Psoas muscle (tissue), 8 donors: ENCODE measurements at places on chromosomes 12 and 14. TPM values are rescaled to one million over a fixed set of nuclear protein-coding genes. Genes with fewer than 3 reads are reported as not detected.
A peak's percentile ranks its signal among the peaks of the same experiment; 100 is the strongest.

GRCh38 chr14:79670811-79671210 is 540.5 kb downstream of the DIO2 start:
- H3K36me3 ChIP-seq: no peaks in the 10 kb centered on the region
- no peak overlapping the region for H3K27ac ChIP-seq
- H3K4me3 ChIP-seq: no peak overlapping the region
- no peaks in the 10 kb centered on the region for H3K27me3 ChIP-seq
- no peaks in the 10 kb centered on the region for H3K4me1 ChIP-seq

DNA sequence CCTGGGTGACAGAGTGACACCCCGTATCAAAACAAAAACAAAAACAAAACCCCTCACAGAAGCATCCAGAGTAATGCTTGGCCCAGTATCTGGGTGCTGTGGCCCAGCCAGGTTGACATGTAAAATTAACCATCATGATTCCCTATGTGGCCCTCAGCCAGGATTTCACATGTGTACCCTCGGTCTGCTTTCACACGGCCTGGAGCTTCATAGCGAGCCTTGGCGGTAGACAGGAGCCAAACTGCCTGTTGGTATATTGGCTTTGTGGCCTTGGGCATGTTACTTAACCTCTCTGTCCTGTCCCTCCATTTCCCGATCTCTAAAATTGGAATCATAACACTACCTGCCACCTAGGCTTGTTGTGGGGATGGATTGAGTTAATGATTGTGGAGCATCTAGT is 65.5 kb downstream of the ADCK1 start:
- no peak overlapping the region for H3K4me3 ChIP-seq
- H3K27ac ChIP-seq: no peak overlapping the region
- H3K27me3 ChIP-seq: no peaks in the 10 kb centered on the region
- peaks cover 5% of the 10 kb centered on the region for H3K4me1 ChIP-seq
- no peak for DNase-seq

DNA sequence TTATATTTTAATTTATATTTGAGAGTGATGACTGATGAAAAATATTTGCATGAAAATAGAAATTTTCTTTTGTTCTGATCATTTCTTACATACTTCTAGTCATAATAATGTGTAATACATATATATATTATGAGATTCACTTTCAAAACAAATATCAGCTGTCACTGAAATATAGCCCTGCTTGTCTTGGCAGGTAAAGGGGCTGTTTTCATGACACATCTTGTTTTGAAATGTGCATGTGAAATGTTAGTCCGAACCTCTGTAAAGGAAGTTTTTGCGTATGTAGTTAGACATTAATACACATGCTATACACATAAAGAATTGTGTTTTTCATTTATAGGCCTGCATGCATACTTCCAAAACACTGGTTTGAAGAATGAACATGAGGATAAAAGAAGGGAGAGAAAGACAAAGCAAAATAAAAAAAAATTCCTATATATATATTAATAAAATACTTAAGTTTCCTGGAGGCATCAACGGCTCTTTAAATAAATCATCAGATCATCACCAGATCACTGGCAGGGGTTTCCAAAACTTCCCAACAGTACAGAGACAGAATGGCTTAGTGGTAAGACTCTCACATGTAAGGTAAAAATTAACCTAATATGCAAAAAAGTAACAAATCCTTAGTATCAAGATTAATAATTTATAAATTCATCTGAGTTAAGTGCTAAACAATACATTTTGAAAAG is 60.1 kb downstream of the SEL1L start:
- H3K4me3 ChIP-seq: no peak overlapping the region
- H3K36me3 ChIP-seq: peaks cover 45% of the 10 kb centered on the region
- no peaks in the 10 kb centered on the region for H3K27me3 ChIP-seq
- H3K27ac ChIP-seq: no peak overlapping the region

GRCh38 chr14:63362389-63362819 is 43.7 kb upstream of the GPHB5 start:
- H3K4me3 ChIP-seq: no peak overlapping the region
- no peak for DNase-seq
- H3K36me3 ChIP-seq: no peaks in the 10 kb centered on the region
- no peak overlapping the region for H3K27ac ChIP-seq
- no peaks in the 10 kb centered on the region for H3K27me3 ChIP-seq

DNA sequence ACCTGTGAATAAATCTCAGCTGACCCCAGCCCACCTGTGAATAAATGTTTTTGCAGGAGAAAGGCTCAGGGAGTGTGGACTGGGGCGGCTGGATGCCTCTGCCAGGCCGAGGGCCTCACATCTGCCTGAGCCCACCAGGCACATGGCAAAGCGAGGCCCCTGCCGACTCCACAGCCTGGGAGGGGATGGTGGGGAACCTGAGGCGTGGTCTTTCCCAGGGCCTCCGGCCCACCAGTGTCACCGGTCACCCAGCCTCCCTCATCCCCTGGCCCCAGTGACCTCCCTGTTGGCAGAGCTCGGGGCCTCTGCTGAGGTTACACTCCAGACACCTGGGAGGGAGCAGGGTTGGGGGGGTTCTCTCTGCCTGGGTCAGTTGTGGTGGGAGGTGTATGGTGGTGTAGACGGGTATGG is 8.2 kb downstream of the NOC4L start:
- no peaks in the 10 kb centered on the region for H3K27me3 ChIP-seq
- no peaks in the 10 kb centered on the region for H3K4me1 ChIP-seq
- H3K36me3 ChIP-seq: no peaks in the 10 kb centered on the region
- no peak overlapping the region for H3K27ac ChIP-seq
- H3K4me3 ChIP-seq: no peak overlapping the region

DNA sequence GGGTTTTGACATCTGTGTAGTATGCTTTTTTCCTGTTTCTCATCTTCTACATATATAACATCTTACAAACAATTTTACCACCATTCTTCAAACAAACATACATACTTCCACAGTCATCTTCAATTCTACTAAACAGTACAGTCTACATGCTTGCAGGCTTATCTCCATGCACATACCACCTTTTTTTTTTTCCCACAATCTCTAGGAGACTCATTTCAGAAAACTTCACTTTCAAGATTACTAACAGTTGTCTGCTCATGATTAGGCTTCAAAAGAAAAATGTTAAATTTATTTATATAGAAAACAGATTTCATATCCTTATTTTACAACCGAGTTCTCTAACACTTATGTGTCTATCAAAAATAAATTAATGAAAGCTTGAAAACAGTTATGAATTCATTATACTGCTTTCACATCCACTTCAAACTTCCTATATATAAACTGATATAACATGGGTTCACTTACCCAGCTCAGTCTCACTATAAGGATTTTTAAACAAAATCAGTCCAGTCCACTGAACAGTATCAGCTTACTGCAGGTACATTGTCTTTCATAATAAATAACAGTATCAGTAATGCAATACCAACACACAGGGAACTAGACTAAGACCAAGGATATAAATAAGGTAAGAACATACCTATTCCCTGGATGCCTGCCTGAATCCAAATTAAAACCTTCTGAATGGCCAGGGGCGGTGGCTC is 42.5 kb downstream of the LRP6 start:
- H3K4me1 ChIP-seq: peaks cover 34% of the 10 kb centered on the region
- no peak for DNase-seq
- H3K4me3 ChIP-seq: no peak overlapping the region

- H3K27ac ChIP-seq: no peak overlapping the region
- no peaks in the 10 kb centered on the region for H3K36me3 ChIP-seq
- DNase-seq: peak; percentile 16
- H3K4me3 ChIP-seq: no peak overlapping the region
Measured at GRCh38 chr12:32217354-32218310, 111.0 kb downstream of the BICD1 start.

DNA sequence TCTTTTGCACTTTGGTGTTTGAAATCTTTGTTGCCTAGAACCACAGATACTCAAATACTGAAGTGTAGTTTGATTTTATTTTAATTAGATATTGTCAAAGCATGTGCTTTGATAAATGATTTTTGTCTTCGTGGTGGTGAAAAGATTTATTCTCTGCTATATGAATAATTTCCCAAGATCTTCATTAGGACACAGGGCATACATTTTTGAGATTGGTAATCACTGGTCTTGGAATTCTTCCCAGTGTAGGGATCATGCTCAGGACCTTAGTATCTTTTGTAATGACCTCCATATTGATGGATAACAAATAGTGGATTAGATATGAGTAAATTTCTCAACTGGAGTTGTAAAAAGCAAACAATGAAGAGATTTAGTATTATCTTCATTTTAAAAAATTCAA is 28.2 kb downstream of the TBK1 start:
- peaks cover 8% of the 10 kb centered on the region for H3K36me3 ChIP-seq
- H3K4me1 ChIP-seq: no peaks in the 10 kb centered on the region
- no peak overlapping the region for H3K27ac ChIP-seq
- H3K27me3 ChIP-seq: no peaks in the 10 kb centered on the region
- no peak for DNase-seq

JPH4 gene
- polyA plus RNA-seq: 0.03 TPM

SCN8A gene
- polyA plus RNA-seq: 0.03 TPM

DNA sequence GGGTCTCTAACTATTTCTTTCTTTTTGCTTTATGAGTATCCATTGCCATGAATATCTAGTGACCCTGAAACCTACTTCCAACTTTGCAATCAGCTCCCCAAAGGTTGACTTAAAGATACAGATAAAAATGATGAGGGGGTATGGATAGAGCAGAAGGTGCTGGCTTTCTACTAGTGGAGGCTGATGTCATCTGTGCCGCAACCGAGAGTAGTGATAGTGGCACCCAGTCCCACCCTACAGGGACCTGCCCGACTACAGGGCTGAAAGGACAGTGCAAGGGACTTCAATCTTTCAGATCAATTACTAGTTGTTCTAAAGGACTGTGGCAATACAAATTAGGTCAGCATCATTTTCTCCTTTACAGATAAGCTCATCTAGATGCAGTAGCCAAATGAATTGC is 806.0 kb downstream of the VRK1 start:
- no peaks in the 10 kb centered on the region for H3K4me1 ChIP-seq
- DNase-seq: no peak
- no peaks in the 10 kb centered on the region for H3K27me3 ChIP-seq
- H3K27ac ChIP-seq: no peak overlapping the region

SMCO2 gene
- not detected for polyA plus RNA-seq

B4GALNT3 gene
- 0.53 TPM for polyA plus RNA-seq

KCTD10 gene
- 7.4 TPM for polyA plus RNA-seq

ACVRL1 gene
- 13.9 TPM for polyA plus RNA-seq

PRH2 gene
- polyA plus RNA-seq: not detected

DNA sequence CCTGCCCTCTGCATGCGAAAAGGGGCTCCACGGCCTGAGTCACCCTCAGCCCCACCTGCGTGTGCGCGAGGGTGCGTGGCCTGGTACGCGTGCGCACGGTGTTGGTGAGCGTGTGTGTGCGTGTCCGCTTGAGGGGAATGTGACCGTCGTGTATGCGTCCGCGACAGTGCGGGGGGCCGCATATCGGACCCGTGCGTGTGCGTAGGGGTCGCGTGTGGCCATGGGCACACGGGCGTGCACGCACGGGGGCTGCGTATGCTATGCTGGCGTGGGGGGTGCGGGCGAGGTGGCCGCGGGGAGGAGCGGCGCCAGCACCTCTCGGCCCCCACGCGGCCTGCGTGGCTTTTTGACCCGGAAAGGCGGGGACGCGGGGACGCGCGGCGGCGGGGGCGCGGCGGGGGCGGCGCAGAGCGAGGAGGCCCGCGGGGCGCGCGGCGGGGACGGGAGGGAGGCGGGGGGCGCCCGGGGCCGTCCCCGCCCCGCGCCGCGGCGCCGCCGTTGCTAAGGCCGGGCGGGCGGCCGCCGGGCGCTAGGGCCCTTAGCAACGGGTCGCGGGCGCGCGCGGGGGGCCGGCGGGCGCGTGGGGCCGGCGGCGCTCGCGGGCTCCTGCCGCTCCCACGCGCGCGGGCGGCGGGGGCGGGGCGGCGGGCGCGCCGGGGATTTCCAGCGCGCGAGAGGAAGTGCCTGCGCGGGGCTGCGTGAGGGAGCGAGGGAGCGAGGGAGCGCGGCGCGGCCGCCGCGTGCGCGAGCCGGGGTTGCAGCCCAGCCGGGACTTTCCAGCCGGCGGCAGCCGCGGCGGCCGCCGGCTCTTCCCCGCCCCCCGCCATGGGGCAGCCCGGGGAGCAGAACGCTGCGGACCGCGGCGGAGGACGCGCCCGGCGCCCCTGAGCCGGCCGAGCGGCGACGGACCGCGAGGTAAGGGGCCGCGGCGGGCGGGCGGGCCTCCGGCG is at the start of gene TRAF3:
TRAF3 (plus strand) TSS at position 689 of the 950 bp plus-strand sequence. CDS start 92,753 bp downstream, outside the sequence.
- DNase-seq: peak; percentile 69
- peak within 1 kb of the TSS; percentile 84 for H3K4me3 ChIP-seq
- no peaks in the 10 kb centered on the region for H3K27me3 ChIP-seq
- peaks cover 12% of the 10 kb centered on the region for H3K4me1 ChIP-seq

DNA sequence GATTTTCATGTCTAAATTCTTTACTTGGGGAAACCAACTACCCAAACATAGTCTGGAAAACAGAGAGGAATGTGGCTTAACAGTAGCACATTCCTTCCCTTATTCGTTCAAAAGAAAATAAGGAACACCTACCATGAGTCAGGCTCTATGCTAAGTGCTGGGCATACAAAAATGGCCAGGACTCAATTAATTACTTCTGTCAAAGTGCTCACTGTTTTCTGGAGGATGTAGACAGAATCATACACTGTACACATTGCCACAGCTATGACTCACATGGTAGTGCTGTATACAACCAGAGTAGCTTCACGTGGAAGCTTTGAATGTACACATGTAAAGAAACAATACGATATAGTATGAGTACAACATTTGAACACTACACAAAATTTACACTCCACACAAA is 50.1 kb downstream of the SLC25A21 start:
- H3K4me1 ChIP-seq: no peaks in the 10 kb centered on the region
- no peak overlapping the region for H3K4me3 ChIP-seq
- H3K27ac ChIP-seq: no peak overlapping the region
- H3K36me3 ChIP-seq: no peaks in the 10 kb centered on the region
